ENCODE measurements at places on chromosomes 6 and 20.

GRCh38 chr6:129473546-129473945, 236.4 kb downstream of the ARHGAP18 start:
- no peak for DNase-seq

DNA sequence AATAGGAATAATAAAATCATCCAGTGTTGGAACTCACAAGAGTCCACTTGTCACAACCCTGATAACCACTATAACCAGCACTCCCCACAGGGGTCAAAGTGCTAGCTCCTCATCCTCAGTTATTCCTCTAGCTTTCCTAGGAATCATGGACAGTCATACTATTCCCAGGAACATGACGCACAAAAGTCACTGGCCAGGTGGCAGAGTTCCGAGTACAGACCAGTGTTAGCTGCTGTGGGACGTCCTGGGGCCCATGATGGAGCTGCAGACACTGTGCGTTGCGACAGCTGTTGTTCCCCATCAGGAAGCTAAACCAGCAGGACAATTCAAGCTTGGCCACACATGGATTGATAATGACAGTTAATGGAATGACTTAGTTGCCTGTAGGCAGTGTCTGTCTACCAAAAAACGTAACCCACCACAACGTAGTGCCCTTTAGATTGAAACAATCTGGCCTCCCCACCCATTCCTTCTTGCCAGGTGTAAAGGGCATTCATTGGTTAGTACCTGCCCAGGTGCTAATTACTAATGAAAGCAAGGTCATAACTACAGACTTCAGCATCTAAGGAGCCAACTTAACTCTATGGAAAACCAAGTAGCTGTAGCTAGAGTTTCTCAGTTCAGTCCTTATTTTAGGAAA, 17.4 kb downstream of the EZR start:
- DNase-seq, result no peak

DNA sequence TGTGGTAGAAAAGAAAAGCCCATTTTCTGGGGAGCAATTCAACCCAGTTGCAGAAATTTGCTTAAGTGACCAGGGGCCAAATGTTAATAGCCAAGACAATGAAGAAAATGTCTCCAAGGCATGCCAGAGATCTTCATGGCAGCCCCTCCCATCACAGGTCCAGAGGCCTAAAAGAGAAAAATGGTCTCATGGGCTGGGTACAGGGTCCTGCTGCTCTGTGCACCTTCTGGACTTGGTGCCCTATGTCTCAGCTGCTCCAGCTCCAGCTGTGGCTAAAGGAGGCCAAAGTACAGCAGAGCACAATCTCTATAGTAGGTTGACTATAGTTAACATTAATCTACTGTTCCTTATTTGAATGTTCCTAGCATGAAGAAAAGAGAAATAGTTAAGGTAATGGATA, 44.7 kb downstream of the FRK start:
- no peak for DNase-seq

DNA sequence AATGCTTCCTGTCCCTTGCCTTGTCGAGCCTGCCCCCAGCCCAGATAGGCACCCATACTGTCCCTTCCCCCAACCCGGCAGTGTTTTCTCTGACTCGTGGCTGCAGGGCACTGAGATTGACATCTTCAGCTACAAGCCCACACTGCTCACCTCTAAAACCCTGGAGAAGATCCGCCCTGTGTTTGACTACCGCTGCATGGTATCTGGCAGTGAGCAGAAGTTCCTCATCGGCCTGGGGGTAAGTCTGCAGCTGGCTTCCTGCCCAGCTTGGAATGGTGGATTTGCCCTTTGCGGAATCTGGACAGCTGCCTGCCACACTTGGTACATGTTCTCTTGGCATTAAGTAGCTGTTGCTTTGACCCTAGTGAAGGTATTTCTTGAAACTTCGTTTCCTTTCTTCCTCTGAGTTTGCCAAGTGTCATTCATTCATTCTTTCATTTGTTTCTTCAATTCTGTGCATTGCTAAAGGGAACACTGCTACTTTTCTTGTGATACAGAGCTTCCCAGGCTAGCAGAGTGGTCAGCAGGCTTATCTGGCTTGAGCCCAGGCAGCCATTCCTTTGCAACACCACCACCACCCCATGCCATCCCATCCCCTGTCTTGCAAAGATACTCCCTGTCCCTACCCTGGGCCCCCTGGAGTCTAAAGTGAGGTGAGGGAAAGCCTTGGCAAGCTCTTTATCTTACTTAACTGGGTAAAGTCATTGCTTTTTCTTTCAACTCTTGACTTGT, 26.2 kb downstream of the CCDC167 start:
- DNase-seq, result no peak

- DNase-seq, result no peak
Observed at GRCh38 chr6:26296556-26296856, 68.5 kb upstream of the BTN3A2 start.

DNA sequence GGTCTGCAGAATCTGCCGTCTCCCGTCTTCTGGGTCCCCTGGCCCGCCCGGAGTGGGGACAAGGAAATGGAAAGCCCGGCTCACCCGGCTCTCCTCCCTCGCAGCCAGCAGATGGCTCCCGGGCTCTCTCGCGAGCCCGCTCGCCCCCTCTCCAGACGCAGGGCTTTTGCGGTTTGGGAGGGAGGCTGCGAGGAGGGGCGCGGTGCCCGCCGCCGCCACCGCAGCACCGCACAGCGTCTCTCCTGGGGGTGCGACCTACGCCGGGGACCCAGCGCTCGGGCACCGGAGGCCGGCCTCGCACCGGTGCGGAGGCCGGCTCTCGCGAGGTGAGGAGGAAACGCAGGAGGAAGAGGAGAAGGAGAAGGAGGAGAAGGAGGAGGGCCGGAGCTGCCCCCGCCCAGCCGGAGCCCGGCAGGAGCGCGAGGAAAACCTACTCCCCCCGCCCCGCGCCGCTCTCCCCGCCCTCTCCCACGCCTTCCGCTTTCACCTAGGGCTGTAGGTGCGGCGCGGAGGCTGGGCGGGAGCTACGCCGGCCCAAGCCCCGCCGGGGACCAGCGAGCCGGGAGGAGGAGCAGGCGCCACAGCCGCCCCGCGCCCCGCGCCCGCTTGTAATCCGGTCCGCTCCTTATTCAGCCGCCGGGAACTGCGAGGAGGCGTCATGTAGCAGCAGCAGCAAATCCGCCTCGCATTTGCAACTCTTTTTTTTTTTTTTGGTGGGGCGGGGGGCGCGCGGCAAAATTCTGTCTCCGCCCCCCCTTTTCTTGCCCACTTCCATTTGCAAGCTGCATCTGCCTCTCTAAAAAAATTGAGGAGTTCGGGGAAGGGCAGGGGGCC, at the start of gene CARMIL1:
Gene CARMIL1 (plus strand): TSS at position 461 of the 834 bp plus-strand sequence. CDS start 422 bp downstream, outside the sequence.
- peak; percentile 75 for DNase-seq

DNA sequence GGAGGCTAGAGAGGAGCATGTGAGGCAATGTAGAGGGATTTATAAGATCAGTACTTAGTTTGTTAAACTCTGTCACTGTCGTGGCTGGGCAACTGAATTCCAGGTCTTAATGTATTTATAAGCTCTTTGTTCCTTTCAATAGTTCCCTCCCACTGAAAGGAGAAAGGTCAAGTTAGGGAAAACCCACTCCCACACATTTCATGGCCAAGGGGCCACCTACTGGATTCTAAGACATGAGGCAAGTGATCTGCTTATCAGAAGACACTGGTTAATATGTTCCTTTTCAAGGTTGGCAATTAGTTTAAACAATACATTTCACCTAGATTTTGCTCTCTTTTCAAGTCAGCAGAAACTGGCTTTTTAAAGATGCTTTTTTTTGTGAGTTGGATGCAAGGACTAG, 5.4 kb upstream of the GSTA5 start:
- no peak for DNase-seq

DNA sequence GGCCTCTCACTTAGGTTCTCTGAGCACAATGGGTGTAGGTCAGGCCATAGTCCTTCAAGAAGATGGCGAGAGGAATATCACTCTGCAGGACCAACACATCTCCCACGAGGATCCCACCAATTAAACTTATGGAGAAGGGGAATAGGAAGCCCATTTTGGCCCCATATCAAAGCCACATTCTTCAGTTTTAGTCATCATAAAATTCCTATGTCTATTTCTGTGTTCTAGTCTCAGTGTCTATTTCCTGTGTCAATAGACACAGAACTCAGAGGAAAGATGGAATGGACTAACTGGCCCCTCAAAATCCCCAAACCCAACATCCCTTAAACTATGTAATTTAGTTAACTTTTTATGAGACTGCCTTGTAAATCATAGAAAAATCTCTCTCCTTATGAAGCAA, 216.8 kb downstream of the HACE1 start:
- no peak for DNase-seq

GRCh38 chr6:63477422-63478040, 94.7 kb upstream of the LOC128125822 start:
- DNase-seq, result no peak

- peak; percentile 16 for DNase-seq
Observed at GRCh38 chr20:1622450-1622849, 2.6 kb upstream of the SIRPB1 start.

- no peak for DNase-seq
Observed at GRCh38 chr20:8480597-8480996, 348.5 kb downstream of the PLCB1 start.

DNA sequence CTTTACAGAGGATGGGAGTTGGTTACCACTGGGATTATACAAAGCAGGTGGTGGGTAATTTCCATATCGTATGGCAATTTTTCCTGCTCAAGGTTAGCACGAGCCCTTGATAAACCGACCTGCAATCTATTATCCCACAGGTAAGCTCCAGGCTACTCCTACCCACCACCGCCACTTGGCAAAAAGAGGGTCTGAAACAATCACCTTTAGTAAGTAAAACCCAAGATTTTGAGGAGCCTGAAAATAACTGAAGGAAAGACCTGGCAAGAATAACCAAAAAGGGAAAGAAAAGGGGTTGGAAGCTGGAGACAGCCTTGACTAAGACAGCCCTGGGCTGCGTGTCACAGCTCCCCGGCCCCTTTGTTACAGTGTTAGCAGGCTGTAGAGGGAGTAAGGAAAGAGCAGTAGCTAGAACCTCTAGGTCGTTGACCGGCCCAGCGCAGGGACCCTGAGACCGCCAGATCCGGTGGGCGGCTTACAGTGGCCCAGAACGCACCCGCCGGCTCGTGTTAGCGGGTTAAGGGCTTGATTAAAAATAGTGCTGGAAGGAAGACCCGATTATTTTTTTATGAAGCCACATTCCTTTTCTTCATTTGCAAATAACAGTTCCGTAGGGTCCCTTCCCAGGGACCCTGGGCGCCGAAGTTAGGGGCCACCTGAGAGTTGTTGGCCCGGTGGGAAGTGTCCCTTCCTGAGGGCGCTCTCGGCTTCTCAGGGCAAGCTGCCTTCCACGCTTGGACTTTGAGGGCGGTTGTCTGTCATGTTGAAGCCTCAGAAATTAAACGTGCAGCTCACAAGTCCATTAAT, 30.5 kb downstream of the TFAP2B start:
- DNase-seq, result no peak

GRCh38 chr6:55968926-55969325, 93.5 kb upstream of the BMP5 start:
- no peak for DNase-seq

- no peak for DNase-seq
Observed at GRCh38 chr20:47785854-47786764, 828 bp upstream of the SULF2 start.

DNA sequence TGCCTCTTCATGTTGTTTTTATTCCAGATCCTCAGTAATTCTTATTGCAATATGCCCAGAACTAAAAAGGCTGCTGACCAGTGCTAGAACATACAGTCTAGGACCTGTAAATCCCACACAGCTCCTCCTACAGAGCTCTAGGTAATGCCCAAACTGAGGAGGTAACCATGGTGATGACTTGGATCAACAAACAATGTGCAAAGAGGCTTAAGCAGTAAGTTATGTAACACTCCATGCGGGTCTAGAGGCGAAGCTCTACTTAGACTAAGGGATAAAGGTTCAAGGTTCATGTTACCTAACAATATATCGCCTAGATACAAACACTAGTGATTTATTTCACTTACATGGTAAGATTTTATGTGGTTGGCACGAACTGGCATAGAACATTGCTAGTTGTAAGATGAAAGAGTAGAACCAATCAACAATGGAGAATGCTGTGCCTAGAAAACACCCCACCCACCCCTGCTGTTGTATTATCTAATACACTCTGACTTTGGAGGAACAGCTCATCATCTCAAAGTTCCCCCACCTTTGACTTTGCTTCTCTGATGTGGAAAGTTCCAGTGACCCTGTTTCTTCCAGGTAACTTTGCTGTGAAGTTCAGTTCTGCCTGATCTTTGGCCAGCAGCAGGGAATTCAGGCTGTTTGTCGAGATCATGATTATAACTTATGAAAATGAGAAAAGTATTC, 242.4 kb downstream of the ALDH8A1 start:
- no peak for DNase-seq

- no peak for DNase-seq
Observed at GRCh38 chr6:106373502-106374239, 13.2 kb downstream of the CRYBG1 start.

DNA sequence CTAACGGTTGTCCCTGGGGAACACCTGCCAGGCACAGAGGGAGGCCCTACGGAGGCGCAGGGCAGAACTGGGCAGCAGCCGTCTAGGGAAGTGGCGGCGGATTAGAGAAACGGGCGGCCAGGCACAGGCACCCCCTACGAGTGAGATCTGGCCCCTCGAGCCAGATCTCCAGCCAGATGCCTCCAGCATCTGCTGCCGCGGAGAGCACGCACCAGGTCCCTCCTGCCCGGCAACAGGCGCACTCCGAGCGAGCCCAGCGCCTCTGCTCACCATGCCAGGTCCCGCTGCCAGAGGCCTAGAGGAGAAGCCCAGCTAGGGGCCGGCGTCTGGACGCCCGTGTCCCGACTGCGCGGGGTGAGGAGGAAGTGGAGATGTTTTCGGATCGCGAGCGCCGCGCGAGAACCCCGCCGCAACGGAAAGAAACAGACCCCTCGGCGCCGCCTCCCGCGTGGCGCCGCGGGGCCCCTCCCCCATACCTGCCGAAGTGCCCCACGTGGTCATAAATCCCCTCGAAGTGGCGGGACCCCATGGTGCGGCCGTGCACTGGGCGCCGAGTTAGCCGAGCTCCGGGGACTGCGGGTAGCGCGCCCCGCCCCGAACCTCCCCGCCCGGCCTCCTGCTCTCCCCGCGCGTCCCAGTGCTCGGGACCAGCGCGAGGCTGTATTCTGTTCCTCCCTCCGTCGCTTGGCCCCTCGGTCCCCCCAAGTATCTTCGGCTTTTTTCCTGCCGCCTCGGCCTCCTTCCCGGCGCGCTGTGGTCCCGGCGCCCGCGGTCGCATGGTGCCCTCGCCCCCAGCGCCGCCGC, at the start of gene SLC22A16:
Gene SLC22A16 (minus strand): TSS at position 568 of the 804 bp plus-strand sequence. CDS start 39 bp downstream, at position 529.
- DNase-seq, result no peak

GRCh38 chr20:14582855-14583254, 245.4 kb upstream of the FLRT3 start:
- no peak for DNase-seq

- no peak for DNase-seq
Observed at GRCh38 chr6:54245265-54245664, 63.0 kb upstream of the TINAG start.

GRCh38 chr6:278494-278893, 13.8 kb upstream of the DUSP22 start:
- no peak for DNase-seq

- no peak for DNase-seq
Observed at GRCh38 chr20:17841751-17842215, 126.8 kb downstream of the SNX5 start.

DNA sequence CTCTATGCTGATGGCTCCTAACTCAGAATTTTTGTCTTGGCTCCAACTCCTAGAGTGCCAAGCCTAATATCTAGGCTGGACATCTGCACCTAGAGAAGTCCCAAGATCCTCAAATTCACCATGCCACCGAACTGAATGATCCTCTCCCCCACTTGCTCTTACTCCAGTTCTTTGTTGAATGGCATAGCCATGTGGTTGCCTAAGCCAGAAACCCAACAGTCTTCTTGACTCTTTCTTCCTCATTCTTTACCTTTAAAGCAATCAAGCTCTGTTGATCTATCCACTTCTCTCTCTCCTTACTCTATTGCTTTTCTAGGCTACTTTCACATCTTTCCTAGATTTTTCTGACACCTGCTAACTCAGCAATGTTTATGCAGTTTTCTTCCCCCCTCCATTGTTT, 126.5 kb upstream of the FOXO3 start:
- DNase-seq, result no peak

Measured in CD8-positive, alpha-beta memory T cell (primary cell).